ENCODE measurements at places on chromosomes 2 and 18.

DNA sequence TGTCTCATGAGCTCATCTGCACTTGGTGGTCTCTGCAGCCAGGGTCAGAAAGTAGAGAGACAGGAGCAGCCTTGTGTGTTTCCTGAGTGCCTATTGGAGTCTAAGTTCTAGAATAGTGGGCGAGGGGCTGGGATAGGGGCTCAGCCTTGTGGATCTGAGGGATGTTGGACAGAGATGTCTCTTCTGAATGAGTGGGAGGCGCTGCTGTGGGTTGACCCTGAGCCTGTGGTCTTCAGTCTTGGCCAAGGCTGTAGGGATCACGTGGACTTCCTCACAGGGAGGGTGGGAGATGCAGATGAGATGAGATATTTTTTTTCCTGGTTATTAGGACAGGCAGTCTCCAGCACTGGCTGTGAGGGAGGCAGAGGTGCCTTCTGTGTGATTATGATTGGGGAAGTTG is 61.8 kb downstream of the RNF144A start:
- no peak for DNase-seq

GRCh38 chr2:198930170-198930569 is 527.6 kb downstream of the SATB2 start:
- DNase-seq = no peak

DNA sequence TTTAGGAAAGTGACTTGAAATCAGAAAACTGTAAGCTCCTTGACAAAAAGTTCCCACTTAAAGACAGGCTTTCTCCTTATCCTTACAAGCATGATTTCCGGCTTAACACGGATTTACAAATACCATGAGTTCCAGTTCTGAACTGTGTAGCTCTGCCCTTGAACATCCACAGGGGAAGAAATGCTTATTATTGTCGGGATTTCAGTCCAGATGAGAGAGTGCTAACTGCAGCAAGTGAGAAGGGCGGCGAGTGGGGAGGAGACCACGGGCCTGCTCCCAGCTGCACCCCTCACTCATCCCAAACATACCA is 73.1 kb downstream of the LRRC30 start:
- no peak for DNase-seq

GRCh38 chr2:203808046-203808750 is 59.4 kb upstream of the CTLA4 start:
- peak; percentile 73 for DNase-seq

DNA sequence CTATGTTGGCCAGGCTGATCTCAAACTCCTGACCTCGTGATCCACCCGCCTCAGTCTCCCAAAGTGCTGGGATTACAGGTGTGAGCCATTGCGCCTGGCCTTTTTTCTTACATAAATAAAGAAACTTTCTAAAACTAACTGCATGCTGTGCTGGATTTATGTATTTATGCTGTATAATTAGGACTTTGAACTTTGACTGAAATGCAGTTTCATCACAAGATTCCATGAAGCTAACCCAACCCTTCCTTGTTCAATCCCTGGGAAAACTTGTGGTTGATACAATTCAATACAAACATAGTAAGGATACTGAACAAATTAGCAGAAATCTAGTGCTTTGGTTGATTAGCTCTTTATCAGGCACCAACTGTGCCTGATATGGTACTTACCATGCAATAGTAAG is 20.9 kb upstream of the SLC35F5 start:
- no peak for DNase-seq

DNA sequence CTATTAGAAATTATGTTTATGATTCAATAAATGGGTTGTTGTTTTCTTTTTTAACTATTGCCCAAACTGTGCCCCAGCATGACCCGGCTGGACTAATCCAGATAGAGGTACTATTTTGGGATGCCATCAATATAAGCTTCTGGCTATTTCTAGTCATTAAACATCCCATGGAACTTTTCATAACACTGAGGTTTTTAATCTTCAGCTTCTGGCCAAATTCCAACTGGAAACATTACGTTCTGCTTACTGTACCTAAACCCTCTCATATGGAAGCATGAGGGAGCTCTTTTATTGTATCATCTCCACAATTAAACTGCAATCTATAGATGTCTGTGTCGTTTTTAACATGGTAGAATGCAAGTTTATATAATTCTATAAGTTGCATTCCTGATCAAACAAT is 674.7 kb downstream of the ARHGAP15 start:
- no peak for DNase-seq

DNA sequence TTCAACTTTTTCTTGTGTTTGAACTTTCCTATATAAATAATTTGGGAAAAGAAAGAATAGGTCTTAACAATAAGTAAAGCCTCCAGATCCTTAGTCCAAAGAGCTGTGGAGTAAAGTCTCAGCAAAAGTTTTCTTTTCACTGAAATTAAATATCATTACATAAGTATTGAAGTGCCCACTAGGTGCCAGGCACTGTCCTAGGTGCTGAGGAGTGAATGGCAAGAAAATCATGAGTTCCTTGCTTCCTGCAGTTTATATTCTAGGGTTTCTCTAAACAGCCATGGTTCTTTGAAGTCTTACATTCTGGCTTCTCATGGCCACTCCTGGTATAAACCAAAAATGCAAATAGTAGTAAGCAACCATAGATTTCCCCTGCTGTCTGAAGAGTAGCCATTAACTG is 59.7 kb downstream of the SPP2 start:
- no peak for DNase-seq

DNA sequence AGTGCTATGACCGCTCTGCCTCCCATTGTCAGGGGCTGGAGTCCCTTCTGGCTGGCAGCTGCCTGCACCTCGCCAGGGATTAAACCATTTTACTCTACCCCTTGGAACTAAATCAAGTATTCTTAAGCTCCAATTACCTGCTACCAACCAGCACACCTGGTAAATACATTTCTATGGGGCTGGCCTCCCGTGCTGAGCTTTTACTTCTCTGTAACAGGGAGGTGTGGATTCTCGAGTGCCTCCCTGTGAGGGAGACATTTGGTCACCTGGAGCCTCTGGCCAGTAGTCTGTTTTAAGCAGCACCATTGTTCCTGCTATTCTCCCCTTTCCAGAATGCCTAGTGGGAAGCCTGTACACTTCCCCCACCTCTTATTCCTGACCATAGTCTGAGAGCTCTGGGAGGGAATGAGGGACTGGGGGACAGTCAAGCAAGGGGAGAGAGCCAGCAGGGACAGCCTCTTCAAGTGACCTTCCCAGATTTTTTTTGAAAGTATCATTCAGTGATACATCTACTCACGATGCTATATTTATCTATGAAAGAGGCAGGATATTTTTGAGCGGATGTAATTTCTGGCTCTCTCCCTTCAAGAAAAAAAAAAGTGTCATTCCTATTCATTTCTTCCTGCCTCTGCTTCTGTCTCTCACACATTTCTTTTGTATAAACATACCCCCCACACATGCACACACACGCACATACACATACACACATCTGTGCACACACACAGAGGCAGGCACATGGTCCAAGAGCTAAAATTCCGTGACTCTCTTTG is 112.8 kb downstream of the CAPN13 start:
- DNase-seq = peak; percentile 34

DNA sequence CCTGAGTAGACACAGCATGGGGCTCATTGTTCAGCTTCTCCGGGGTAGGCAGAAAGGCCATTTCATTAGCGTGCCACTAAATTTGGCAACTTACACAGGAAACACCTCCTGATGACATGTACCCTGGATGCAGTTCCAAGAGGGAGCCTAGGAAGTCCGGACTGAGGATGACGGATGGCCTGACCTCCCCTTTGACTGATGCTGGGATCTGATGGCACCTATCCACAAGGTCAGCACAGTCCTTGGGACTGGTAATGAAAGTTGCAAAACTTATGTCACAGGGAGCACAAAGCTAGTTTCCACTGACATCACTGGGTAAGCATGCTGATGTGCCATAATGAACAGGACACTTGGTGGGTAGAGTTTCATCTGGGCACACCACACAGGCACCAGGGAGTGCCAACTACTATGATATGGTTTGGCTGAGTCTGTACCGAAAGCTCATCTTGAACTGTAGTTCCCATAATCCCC is 126.7 kb upstream of the ARL4C start:
- no peak for DNase-seq

- DNase-seq = no peak
Measured at GRCh38 chr2:220969348-220969747, 602.8 kb downstream of the EPHA4 start.

- no peak for DNase-seq
Measured at GRCh38 chr2:165248238-165248637, 9.0 kb downstream of the SCN2A start.

DNA sequence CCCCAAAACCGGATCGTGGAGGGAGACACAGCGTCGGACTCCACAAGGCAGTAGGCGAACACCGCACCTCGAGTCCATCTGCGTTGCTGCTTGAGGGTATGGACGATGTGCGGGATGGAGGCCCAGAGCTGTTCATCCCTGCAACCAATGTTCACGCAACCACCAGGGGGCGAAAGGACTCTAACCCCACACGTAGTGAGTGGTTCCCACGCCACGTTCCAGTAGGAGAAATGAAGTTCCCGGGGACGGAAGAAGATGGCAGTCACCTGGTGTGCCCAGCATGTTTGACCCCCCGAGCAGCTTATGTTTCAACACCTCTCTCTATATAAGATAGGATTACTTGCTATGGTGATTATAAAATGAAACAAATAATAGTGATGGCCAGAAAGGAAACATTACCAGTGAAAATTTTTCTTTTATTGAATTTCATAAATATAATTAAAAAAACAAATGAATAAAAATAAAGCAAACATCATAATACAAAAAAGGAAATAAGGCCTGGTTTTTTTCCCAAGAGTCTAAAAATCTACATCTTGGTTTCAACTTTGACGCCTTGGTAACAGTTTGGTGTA is 184.3 kb downstream of the SH3BP4 start:
- DNase-seq = peak; percentile 80

DNA sequence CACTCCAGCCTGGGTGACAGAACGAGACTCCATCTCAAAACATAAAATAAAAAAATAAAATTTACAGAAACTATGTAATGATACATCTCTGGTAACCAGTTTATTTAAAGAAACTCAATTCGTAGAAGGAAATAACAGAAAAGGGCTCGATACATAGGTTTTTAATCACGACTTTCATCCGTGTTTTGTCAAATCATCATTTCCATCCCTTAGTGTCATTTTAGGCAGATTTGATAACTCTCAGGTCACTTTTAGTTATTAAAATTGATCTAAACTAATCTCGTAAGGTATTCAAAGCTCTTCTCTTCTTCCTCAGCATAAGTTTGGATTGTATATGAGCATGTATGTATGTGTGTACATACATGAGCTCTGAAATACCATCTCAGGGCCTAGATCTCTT is 59.3 kb upstream of the SPTBN1 start:
- no peak for DNase-seq

- DNase-seq = no peak
Measured at GRCh38 chr2:128155970-128156369, 65.0 kb downstream of the UGGT1 start.

GRCh38 chr2:226611196-226611943 is 188.2 kb downstream of the IRS1 start:
- no peak for DNase-seq

- no peak for DNase-seq
Measured at GRCh38 chr2:180356676-180357075, 349.6 kb upstream of the CWC22 start.

DNA sequence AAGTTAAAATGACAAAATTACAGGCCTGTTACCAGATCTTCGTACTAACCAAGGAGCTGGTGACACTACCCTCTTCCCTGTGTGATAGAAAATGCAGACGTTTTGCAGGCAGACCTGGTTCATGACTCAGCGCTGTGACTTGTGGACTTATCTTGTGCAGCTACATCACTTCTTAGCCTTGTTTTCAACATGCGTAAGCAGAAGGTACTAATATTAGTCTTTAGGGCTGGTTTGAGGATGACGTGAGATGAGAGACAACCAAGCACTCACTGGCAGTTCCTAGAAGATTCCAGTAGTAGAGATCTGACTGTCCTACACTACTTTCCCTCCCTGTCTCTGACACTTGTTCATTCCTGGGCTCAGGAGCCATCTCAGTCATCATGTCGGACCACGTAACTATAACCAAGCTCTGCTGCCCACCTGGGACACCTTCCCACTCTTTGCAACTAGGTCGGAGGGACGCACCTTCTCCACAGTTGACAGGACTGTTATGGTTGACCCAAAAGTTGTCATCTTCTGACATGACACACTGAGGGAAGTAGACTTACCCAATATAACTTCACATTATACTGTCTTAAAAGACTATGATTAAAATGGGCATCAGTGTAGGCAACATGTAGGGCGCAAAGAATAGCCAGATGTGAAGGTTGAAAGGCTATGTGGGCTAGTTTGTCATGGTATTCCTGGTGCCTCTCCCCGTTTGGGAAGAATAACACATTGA is 64.8 kb downstream of the TNFRSF11A start:
- no peak for DNase-seq

DNA sequence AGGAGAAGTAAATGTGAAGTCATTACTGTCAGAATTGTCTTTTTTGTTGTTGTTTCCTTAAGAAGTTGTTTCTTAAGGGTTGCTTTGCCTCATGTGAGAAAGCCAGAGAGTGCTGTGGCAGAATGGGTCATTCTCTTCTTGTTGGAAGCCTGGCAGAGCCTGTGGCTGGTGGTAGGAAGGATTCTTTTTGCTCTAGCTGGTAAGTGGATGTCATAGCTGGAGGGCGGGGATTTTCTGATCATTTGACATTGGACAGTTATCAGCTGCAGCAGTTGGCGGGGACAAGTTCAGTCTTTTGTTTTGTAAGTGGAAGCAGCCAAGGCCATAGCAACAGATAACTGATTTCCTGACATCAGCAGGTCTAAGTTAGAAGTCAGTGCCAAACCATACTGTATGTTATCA is 5.5 kb upstream of the RMDN2 start:
- DNase-seq = no peak

- DNase-seq = no peak
Measured at GRCh38 chr18:62324181-62324828, 805 bp upstream of the TNFRSF11A start.

- DNase-seq = no peak
Measured at GRCh38 chr2:110099471-110100225, 16.0 kb downstream of the MALL start.

- DNase-seq = no peak
Measured at GRCh38 chr2:86251840-86252266, 52.6 kb downstream of the MRPL35 start.

DNA sequence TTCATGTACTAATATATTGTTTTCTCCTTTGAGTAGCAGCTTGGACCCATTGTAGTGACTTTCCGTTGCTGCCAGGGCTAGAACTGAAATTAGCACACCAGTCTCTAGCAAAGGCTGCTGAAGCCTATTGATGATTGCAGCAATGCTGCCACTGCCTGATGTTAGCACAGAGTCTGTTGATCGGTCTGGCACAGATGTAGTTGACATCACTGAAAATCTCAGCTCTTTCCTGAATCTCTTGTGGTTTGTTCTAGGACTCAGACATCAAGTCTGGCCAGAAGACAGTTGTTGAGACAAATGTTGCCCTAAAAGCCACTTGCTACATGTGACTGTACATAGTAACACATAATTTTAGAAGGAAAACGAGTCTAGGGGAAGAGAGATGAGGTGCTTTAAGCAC is 47.2 kb downstream of the VAPA start:
- DNase-seq = peak; percentile 25

Data from AG08396 (cell line).